ENCODE measurements at places on chromosomes 3 and 15.

- no peak for DNase-seq
These were observed 210.8 kb downstream of the GAP43 start for GRCh38 chr3:115834068-115834467.

DNA sequence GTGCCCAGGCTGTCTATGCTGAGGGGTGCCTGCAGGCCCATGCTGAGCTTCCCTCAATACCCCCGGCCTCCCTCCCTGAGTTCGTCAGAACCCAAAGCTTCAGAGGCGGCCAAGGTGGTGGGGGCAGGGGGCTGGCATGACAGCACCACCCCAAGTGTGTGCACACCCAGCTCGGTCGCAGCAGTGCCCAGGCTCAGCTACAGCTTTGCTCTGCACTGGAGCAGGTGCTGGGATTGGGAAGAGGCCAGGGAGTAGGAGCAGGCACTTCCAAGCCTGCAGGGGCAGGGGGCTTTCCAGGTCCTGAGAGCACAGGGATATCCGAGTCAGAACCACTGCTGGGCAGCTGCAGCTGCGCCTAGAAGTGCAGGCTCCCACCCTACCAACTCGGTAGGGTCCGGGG is 283.9 kb downstream of the UBE2E2 start:
- DNase-seq = no peak

- DNase-seq = no peak
These were observed 22.1 kb downstream of the GABRR3 start for GRCh38 chr3:98012979-98013378.

DNA sequence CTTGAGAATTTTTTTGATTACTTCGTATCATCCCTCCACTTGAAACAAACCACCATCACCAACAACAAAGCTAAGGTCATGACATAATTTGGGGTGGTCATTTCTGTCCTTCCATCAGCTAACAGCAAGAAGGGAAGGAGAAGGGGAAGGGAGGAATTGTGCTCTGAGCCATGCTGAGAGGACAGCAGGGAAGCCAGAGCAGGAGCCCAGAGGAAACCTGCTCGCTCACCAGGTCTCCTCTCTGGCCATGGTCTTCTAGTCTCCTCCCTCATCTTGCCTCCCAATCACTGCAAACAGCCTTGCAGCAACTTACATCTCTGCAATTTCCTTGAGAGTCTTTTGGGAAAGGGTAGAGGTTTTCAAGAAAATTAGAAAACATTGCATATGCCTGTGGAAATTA is 196.7 kb downstream of the SSR3 start:
- DNase-seq = no peak

GRCh38 chr15:68933001-68933400 is 2.7 kb downstream of the SPESP1 start:
- no peak for DNase-seq

GRCh38 chr3:16665282-16665741 is 60.1 kb upstream of the DAZL start:
- DNase-seq = no peak

GRCh38 chr3:158790901-158791589 is 10.8 kb upstream of the MFSD1 start:
- DNase-seq = peak; percentile 69

GRCh38 chr3:155154255-155154654 is 74.1 kb downstream of the MME start:
- no peak for DNase-seq

- DNase-seq = peak; percentile 92
These were observed at the start of gene RNF13 for GRCh38 chr3:149812606-149813366. Gene RNF13 (plus strand): TSS chr3:149813215. CDS start chr3:149846027, 32,812 bp downstream.

- no peak for DNase-seq
These were observed 182.2 kb downstream of the APBA2 start for GRCh38 chr15:29067949-29068348.

GRCh38 chr3:15099364-15100098 is 583 bp upstream of the RBSN start:
- no peak for DNase-seq

DNA sequence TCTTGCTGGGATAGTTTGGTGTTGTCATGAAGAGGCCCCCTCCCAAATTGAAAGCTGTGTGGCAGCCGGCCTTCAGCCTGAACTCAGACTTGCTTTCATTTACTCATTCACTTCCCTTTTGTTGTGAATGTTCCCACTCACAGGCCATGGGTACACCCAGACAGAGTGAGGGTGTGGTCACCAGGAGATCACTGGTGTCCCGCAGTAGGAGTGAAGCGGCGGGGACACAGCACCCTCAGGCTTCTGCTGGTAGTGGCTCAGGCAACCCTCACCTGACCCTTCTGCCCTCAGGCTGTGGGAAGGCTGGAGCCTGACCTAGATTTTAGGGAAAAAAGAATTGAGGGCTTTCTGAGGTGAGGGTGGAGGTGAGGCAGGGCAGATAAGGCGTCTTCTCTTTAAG is 244.4 kb downstream of the SOX2 start:
- no peak for DNase-seq

DNA sequence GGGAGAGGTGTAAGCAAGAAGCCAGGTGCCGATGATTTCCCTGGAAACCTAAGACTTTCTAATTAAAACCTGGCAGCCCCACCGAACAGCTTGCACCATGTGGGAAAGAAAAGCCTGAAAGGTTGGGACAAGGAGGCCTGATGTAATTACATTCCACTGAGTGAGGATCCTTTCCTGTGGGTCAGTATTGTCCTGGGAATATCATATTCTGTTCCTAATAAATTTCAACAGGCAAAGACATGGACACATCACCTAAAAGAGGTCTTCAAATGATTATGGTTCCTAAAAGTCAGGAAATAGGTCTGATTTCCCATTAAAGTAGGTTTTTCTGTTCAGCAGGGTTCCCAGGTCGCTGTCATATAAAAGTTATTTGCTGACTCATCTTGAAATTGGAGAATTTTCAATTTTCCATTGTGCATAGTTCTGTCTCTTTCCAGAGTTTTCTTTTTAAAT is 58.5 kb downstream of the DUT start:
- no peak for DNase-seq

DNA sequence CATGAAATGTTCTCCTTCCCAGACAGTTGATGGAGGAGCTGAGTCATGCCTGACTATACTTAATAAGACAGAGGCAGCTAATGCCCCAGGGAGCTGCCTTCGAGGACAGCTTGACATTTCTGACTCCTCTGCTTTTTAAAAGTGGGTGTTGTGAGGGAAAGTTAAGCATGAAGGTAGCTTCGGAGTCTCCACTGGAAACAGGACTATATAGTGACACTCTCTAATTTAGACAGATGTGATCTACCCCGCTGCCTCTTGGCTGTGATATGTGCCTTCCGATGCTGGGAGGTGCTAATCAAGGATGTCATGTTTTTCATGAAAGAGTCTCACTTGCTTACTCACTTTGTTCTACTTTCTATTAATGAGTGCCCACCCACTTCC is 72.7 kb downstream of the IL1RAP start:
- DNase-seq = no peak

- DNase-seq = no peak
These were observed 224.3 kb upstream of the P2RY1 start for GRCh38 chr3:152610622-152611021.

DNA sequence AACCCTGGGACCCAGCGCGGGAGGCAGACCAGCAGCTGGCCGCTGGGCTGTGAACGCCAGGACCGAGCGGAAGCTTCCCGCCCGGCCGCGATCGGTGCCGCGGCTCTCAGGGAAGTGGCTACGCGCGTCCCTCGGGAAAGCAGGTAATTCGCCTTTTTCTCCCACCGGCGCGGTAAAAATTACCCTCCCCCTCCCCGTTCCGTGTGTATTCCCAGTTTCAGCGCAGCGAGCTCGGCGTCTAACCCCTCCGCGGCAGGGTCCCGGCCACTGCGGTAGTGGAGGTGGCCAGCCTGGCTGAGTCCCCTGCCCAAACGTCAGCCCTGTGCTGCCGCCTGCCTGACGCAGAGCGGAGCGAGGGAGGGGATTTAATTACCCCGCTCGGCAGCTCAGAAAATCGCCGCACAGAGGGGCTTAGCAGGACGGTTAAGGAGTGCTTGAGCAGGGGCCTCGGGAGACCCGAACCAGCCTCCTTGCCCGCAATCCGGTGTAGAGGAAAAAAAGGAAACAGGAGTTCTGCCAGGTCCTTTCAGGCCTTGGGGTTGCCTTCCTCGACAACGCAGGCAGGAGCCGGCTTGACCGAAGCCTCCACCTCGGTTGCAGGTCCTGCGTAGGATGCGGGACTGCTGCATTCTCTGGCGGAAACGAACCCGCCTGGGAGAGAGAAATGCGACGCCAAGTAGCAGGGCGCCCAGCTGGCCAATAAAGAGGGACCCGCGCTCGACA is 2.9 kb downstream of the GATA2 start:
- no peak for DNase-seq

- DNase-seq = no peak
These were observed 490.2 kb downstream of the CNTN6 start for GRCh38 chr3:1583044-1583443.

DNA sequence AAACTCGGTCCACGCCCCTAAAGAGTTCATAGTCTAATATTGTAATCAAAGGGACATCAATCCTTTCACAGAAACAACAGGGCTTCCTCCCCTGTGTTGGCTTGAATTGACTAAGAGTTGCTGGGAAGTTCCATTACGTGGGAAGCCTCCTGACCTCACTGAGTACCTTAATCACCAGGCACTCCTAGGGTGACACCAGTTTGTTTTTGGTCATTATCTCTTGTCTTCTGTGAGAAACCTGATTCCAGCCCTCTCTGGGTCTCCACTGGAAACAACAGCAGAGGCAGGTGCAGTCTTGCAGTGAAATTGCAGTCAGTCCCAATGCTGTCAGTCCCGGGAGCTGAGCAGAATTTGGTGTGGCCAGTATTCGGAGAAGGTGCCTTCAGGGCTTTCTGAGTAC is 55.4 kb downstream of the BOC start:
- DNase-seq = no peak

- DNase-seq = no peak
These were observed 5.2 kb downstream of the FURIN start for GRCh38 chr15:90873488-90873997.

GRCh38 chr3:141493184-141493583 is 6.4 kb downstream of the RASA2 start:
- DNase-seq = peak; percentile 18

GRCh38 chr15:31463521-31464102 is 137.0 kb downstream of the KLF13 start:
- no peak for DNase-seq

DNA sequence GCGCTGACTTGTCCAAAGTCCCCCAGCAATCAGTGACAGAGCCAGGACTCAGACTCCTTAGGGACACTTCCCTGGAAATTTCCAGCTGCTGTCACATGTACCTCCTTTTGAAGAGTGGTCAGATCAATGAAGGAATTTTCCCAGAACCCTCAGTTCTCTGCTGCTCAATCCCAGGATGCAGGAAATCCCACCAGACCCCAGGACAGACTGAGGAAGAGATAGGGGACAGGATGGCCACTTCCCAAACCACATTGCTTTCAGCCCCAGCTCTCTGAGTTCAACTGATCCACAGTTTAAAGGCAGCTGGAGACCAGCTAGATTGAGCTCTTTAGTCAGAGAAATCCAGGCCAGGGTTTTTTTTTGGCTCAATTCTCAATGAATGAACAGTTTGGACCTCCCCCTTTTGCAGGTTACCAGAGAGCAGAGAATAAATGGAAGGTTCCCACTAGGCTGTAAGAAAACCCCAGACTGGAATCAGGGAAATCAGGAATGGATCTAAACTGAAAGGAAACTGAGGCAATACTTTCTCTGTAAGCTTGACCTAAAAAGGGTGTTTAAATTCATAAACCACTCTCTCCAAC is 1.5 kb downstream of the CYP1A1 start:
- peak; percentile 38 for DNase-seq

DNA sequence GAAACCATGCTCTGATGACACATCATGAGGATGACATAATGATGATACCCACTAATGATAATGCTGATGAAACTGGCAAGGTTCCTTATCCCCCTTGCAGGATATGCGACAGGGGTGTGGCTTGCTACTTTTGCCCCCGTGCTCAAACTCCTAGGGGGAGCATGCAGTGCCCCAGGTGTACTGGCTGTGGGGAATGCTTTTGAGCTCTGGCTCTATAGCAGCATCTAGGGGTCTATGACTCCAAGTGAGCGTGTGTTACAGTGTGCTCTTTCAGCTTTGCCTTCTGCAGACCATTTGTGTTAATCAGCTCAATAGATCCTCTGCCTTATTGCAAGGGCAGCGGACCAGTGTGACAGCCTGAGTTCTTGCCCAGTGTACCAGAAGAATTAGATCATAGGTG is 1239.5 kb downstream of the SI start:
- DNase-seq = no peak

DNA sequence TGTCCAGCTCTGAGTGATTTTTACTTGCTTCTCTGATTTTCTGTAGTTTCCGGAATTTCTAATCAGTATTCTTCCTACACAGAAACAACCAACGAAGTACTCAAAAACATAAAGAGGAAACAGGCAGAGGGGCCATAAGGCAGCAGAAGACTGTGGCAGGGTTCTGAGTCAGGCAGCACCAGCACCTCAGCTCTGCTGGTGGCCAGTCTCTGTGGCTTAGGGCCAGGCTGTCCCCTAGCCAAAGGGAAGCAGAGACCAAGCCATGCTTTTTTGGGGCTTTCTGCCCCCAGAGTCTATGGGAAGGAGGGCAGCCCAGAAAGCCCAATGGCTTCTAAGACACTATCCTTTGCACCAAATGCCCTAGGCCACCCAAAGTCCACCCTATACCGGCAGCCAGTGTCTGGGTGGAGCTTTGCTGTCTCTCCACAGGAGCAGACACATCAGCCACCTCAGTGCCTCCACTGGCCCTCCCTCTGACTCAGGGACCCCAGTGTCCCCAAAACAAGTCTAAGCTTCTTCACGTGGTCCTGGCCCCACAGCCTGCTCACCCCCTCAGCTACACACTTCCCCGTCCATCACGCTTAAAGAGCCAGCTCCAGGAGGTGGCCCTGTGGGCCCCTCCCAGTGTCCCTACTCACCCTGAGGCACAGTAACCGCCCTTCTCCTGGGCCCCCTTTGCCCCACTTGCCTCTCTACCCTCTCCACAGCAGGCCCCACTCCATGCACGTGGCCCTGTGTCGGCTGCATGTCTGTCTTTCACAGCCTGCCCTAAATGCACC is 46.2 kb downstream of the CCDC12 start:
- peak; percentile 38 for DNase-seq

GRCh38 chr3:141412087-141412935 is 44.0 kb downstream of the ZBTB38 start:
- peak; percentile 66 for DNase-seq

GRCh38 chr15:99006904-99007495 is 592 bp downstream of the PGPEP1L start:
- no peak for DNase-seq

- no peak for DNase-seq
These were observed 35.6 kb downstream of the LNP1 start for GRCh38 chr3:100436951-100437350.

Measured in CD4-positive, alpha-beta T cell treated with Interferon alpha-2 for 1 hour (primary cell).